ENCODE measurements at places on chromosomes 1 and 21. TPM values are rescaled to one million over a fixed set of nuclear protein-coding genes. Genes with fewer than 3 reads are reported as not detected.

The LRRC7 gene
- 127 TPM for total RNA-seq

The AMY1C gene
- not detected for total RNA-seq

The ROR1 gene
- total RNA-seq: 2.3 TPM

The FAM131C gene
- 4.6 TPM for total RNA-seq

The NBPF20 gene
- 9.2 TPM for total RNA-seq

The BGLAP gene
- not detected for total RNA-seq

The HUNK gene
- total RNA-seq: 8.1 TPM

The DENND2D gene
- total RNA-seq: 2.3 TPM

The GSTM3 gene
- total RNA-seq: 91.3 TPM

The MLLT11 gene
- 86.0 TPM for total RNA-seq

The IVL gene
- total RNA-seq: not detected

The POU3F1 gene
- total RNA-seq: 1.6 TPM

The TBX15 gene
- 0.69 TPM for total RNA-seq

The CR1 gene
- total RNA-seq: 0.46 TPM

The SRSF11 gene
- total RNA-seq: 130 TPM

The LHX4 gene
- total RNA-seq: not detected

The KRTAP21-2 gene
- not detected for total RNA-seq

The EXO5 gene
- total RNA-seq: 29.5 TPM

The HES2 gene
- total RNA-seq: not detected
